ENCODE measurements at places on chromosomes 1 and 21.

- DNase-seq = no peak
Observed at GRCh38 chr1:9127395-9128165, 1.3 kb downstream of the GPR157 start.

DNA sequence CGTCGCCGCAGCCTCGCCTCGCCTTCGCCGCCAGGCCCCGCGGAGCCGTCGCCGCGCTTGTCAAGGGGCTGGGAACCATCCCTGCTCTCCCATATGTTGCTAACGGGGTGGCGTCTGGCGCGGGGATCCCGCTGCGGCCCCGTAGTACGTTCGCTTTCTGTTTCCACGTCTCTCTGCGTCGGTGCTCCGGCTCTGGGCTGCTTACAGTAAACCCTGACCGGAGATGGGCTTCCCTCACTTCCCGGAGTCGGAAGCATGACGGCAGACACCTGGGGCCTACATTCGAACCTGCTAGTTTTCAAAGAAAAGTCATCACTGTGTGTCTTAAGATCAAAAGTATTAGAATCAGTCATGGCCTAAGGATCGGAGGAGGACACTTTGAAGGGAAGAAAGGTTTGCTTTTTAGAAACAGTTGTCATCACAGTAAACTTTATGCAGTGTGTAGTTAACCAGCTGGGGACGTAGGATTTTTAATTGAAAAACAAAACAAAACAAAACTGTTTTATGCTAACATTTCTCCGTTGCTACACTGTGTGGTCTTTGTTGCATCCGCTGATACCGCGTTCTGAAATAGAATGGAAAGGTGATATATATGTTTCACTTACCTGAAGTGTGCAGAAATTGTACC, 69.0 kb downstream of the SLC35A3 start:
- no peak for DNase-seq

GRCh38 chr1:21537932-21538630, 28.9 kb downstream of the ALPL start:
- no peak for DNase-seq

DNA sequence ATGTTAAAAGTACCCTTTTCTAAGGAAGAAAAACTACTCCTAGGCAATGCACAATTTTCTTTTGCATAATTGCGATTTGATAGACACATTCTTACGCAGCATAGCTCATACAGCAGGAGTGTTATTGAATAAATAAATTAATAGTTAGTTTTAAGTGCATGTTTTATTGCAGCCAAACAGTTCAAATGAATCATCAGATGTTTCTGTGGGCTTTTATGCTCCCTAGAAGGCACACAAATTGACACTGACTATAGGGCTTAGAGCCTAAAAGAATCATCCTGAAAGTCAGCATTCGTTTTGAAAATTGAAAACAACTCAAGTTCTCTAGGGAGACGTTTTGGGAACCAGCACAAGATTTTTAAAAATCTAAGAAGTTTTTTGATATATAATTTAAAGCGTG, 411.9 kb downstream of the HLX start:
- DNase-seq = no peak

- no peak for DNase-seq
Observed at GRCh38 chr1:201100169-201100930, 11.9 kb downstream of the CACNA1S start.

DNA sequence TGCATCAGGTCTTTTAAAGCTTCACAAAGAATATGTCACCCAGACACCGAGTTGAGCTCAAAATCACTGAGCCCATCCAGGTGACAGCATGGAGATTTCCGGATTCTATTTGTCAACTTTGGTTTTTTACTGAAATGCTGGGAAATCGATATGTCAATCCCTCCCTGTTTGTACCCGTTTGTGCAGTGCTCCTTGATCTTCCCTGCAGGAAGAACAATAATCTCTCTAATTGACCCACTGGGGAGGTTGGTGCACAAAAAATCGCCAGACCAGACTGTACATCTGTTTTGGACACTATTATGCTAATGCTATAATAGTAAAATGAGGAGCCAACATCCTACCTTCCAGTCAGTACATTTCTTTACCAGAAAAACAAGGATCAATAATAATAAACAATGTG, 1.8 kb downstream of the BARHL2 start:
- no peak for DNase-seq

GRCh38 chr1:11670747-11671146, 6.7 kb downstream of the FBXO6 start:
- DNase-seq = no peak

- no peak for DNase-seq
Observed at GRCh38 chr1:234845097-234845660, 235.2 kb upstream of the IRF2BP2 start.

- no peak for DNase-seq
Observed at GRCh38 chr1:25556791-25557476, 13.5 kb downstream of the LDLRAP1 start.

DNA sequence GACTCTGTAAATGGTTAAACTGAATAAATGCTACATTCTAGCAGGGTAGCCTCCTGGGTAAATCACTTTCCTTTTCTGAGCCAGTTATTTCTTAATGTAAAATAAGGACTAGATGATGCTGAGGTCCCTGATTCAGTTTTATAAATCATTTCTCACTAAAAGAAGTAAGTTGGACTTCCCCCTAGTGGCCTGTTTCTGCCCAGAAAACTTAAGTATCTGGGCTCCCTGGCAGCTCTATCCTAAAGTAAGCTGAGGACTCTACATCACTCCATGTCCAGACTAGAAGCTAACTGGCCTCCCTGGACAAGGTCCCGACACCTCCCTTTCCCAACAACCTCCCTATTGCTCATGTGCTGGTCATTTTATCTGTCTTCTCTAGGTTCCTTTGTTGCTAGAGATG, 3.0 kb downstream of the GPN2 start:
- no peak for DNase-seq

- no peak for DNase-seq
Observed at GRCh38 chr1:92444351-92444750, 42.4 kb downstream of the GFI1 start.

GRCh38 chr1:23524163-23524562, 6.9 kb downstream of the E2F2 start:
- DNase-seq = no peak
